ENCODE measurements at places on chromosomes 1 and 21. TPM values are rescaled to one million over a fixed set of nuclear protein-coding genes. Genes with fewer than 3 reads are reported as not detected.

- no peak overlapping the region for H3K27ac ChIP-seq
- no peak overlapping the region for H3K4me3 ChIP-seq
- no peaks in the 10 kb centered on the region for H3K36me3 ChIP-seq
- no peaks in the 10 kb centered on the region for H3K4me1 ChIP-seq
- no peaks in the 10 kb centered on the region for H3K27me3 ChIP-seq
- no peak for DNase-seq
Observed at GRCh38 chr1:51819810-51820209, 58.7 kb downstream of the NRDC start.

- no peaks in the 10 kb centered on the region for H3K4me1 ChIP-seq
- H3K36me3 ChIP-seq, result no peaks in the 10 kb centered on the region
- no peak for DNase-seq
- H3K27me3 ChIP-seq, result no peaks in the 10 kb centered on the region
- H3K4me3 ChIP-seq, result no peak overlapping the region
Observed at GRCh38 chr1:213327017-213327667, 276.1 kb downstream of the RPS6KC1 start.

GRCh38 chr1:120178799-120179756, 2.8 kb upstream of the SEC22B start:
- DNase-seq, result no peak
- H3K4me1 ChIP-seq, result no peaks in the 10 kb centered on the region
- H3K27ac ChIP-seq, result peak overlapping the region; percentile 28
- no peaks in the 10 kb centered on the region for H3K27me3 ChIP-seq

- no peaks in the 10 kb centered on the region for H3K27me3 ChIP-seq
- H3K36me3 ChIP-seq, result no peaks in the 10 kb centered on the region
- peak; percentile 39 for DNase-seq
Observed at GRCh38 chr1:68175621-68176398, 56.5 kb downstream of the WLS start.

Gene CYYR1
- 3.6 TPM for total RNA-seq

GRCh38 chr1:34066166-34066565, 98.9 kb downstream of the CSMD2 start:
- H3K27ac ChIP-seq, result no peak overlapping the region
- H3K27me3 ChIP-seq, result no peaks in the 10 kb centered on the region
- no peak for DNase-seq

Gene PROK1
- total RNA-seq, result 0.12 TPM

- no peak overlapping the region for H3K27ac ChIP-seq
- no peaks in the 10 kb centered on the region for H3K4me1 ChIP-seq
- no peaks in the 10 kb centered on the region for H3K27me3 ChIP-seq
Observed at GRCh38 chr1:212979340-212980122, 29.2 kb downstream of the VASH2 start.

Gene CYP4B1
- total RNA-seq, result 5.8 TPM

DNA sequence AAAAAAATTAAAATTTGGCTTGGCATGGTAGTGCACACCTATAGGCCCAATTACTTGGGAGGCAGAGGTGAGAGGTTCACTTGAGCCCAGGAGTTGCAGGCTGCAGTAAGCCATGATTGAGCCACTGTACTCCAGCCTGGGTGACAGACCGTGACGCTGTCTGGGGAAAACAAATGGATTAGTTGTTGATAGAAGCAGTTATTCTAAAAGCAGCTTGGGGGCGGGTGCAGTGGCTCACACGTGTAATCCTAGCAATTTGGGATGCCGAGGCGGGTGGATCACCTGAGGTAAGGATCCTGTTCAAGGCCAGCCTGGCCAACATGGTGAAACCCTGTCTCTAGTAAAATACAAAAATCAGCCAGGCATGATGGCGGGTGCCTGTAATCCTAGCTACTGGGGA, 40.3 kb downstream of the KIF1B start:
- no peaks in the 10 kb centered on the region for H3K4me1 ChIP-seq
- no peaks in the 10 kb centered on the region for H3K36me3 ChIP-seq
- H3K27ac ChIP-seq, result no peak overlapping the region
- DNase-seq, result no peak
- H3K27me3 ChIP-seq, result no peaks in the 10 kb centered on the region
